ENCODE measurements at places on chromosomes 11 and 22.

DNA sequence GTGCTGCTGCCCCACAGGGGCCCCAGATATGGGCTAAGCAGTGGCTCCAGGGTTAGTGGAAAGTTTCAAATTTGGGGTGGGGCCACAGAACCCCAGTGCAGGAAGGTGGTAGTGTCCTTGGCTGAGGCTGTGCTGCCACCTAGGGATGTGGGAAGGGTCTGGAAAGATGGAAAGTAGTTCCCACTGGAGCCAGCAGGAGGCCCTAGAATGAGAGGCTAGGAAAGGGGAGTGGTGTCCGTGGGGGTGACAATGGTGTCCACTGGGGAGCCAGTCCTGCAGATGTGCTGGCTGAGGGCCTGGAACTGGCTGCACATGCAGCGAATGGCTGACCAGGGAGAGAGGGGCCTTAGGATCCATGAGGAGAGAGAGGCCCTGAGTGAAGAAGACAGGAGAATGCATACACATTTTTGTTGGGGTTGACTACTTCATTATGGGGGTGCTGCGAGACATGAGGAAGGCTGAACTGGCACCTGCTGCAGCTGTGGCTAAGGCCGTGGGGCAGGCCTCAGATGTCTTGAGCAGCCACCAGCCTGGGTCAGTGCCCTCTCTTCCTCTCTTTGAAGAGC lies 21.1 kb downstream of the RFPL3 start:
- no peak for DNase-seq

DNA sequence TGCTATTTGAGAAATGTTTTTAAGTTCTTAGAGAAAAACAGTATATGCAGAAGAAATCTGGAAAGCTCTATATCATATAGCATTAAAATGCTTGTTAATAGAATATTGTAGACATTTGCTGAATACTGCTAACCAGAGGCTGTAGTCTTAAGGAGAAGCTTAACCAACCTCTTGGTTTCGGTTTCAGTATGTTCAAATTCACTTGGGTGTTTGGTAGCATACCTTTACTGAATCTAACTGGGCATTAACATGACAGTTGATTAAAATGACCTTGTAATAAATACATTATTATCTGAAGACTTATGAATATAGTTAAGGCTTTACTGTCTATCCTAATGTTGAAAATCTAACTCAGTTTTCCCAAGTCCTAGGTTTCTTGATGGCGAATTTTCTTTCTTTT lies 5.4 kb downstream of the PCF11 start:
- DNase-seq, result no peak

GRCh38 chr11:126996036-126996804 lies 4.3 kb downstream of the KIRREL3 start:
- DNase-seq, result no peak

DNA sequence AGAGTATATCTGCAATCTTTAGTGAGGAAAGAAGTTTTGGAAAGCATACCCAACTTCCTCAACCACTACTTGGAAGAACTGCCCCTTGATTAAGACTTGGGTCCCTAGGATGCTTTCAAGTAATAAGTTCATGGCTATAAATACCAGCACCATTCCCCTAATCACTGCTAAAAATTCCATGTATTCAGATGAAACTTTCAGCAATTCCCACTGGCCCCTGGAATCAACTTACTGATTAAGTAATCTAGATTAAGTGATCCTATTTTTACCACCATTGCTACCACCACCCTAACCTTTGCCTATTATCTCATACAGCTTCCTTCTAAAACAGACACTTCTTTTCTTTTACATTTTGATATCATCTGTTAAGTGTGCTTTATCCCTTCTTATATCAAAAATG lies 10.5 kb downstream of the PICALM start:
- DNase-seq, result no peak

DNA sequence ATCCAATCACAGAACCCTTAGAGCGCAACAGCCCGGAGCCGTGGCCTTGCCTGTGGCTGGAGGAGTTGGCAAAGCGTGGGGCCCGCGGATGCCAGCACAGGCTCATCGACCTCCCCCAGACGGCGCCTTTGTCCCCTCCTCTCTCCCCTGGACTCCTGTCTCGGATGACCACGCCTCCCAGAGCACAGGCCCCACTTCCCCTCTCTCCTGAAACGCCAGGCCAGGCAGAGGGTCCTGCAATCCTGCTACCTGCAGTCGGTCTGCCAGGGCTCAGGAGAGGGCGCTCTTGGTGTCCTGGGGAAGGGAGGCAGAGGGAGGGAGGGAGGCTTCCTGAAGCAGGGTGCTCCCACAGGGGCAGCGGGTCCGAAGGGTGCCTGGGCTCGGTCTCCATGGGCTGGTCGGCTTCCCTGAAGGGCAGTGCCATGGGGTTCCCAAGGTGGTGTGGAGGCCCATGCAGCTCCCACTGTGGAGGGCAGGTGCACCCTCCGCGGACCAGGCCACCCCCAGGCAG lies 16.6 kb upstream of the TTLL12 start:
- no peak for DNase-seq

DNA sequence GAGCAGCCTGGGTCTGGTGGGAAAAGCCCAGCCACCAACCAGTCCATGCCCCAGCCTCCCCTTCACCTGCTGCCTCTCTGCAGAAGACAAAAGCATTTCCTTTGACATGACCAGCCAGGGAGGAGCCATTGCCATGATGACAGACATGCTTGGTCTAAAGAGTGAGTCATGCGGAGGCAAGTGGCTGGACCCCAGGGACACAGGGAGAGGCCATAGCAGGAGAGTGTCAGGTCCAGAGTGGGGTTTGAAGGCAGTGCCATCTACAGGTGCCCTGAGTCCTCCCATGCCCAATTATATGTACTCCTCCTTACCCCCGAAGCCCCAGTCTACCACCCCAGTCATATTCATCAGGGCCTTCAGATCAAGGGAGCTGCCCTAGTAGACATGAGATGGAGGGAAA lies 67.4 kb downstream of the SCN3B start:
- DNase-seq, result no peak

DNA sequence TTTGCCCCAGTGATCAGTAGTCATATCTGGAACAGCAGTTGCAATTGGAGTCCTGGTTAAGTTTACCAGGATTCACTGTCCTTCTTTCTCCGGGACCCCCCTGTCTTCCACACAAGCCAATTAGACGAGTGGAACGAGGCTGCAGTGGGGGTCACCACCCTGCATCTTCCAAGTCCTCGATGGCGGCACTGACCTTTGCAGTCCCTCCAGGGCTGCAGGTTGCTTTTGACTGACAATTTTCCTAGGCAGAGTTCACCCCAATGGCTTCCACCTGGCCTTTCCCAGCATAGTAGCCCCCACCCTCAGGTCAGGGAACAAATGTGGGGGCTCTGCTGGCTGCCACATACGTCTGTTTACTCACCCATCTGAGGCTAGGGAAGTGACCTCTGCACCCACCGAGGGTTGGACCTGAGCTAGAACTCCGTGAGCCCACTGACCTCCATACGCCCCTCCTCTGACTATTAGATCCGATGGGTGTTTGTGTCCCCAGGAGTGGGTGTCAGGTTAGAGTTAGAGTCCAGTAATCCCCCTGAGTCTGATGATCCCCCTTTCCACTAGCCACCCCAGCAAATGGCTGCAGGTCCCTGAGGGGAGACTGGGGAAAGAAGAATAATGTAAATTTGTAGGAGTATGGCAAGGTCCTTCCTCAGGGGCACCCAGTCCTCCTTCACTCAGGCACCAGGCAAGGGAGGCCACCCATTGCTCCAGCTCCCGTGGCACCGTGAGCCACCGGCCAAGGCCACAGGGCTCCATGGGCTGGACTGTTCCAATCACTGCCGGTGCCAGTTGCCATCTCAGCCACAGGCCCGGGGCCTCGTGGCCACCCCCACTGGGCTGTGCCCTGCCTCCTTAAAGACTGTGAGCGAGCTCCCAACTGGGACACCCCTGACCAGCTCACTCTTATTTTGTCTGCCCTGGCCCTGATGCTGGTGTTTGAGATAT lies 5.5 kb downstream of the C11orf21 start:
- peak; percentile 7 for DNase-seq

DNA sequence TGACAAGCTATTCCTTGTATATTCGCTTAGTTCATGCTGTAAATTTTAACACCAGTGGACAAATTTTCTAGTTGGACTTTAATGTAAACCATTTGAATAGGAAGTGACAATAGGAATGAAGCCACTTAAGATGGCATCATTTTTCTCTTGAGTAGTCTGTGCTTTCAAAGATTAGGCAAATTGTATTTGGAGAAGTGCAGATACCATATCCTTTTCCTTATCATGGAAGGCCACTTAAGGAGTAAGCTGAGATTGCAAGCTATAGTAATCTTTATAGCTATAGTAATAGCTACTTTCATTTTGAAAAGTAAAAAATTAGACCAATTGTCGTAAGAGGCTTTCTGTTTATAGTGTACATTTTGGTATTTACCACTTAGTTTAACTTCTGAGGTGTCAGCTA lies 12.8 kb downstream of the CAPRIN1 start:
- no peak for DNase-seq

GRCh38 chr11:70071996-70072395 lies 6.1 kb upstream of the ANO1 start:
- DNase-seq, result no peak

DNA sequence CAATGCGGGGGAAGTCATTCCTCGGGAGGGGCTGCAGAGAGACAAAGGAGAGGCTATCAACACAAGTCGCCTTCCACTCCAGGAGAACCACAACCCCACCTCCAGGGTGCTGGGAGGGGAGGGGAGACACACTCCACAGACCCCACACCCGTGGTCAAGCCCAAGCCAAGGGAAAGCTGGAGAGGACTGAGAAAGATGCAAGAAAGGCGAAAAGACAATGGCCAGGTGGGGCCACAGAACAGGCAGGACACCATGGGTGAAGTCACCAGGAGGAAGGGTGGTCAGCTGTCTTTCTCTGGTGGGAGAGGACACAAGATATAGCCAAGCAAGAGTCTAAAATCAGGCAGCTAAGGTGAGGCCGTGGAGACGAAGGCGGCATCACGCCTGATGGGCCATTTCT lies 16.0 kb downstream of the HDHD5 start:
- DNase-seq, result no peak

DNA sequence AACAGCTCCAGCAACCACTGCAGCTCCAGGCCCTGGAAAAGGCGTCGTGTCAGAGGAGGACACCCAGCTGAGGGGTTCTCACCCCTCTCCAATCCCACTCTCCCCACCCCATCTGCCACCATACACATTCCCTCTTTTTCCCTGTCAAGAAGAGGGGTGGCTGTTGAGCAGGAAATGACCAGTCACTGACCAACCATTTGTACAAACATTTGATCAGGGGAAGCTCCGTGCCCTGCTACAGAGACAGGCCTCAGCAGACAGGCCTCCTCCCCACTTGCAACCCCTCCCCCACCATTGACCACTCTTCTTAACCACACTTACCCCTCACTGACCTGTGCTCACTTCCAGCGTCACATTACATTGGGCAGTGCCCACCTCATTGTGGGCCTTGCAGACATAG lies 2.3 kb upstream of the VSIG2 start:
- no peak for DNase-seq

DNA sequence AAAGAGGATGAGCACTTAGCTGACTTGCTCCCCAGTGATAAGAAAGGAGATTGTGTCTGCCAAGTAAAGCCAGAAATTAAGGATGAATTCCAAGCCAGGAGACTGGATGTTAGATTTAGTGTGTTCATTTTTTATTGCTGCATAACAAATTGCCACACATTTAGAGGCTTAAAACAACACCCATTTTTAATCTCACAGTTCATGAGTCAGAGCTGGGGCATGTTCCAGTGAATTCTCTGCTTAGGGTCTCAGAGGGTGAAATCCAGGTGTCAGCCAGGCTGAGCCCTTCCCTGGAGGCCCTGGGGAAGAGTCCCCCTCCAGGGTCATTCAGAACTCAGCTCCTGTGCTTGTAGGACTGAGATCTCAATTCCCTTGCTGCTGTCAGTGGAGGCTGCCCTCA lies 352.8 kb downstream of the BUD13 start:
- DNase-seq, result no peak

DNA sequence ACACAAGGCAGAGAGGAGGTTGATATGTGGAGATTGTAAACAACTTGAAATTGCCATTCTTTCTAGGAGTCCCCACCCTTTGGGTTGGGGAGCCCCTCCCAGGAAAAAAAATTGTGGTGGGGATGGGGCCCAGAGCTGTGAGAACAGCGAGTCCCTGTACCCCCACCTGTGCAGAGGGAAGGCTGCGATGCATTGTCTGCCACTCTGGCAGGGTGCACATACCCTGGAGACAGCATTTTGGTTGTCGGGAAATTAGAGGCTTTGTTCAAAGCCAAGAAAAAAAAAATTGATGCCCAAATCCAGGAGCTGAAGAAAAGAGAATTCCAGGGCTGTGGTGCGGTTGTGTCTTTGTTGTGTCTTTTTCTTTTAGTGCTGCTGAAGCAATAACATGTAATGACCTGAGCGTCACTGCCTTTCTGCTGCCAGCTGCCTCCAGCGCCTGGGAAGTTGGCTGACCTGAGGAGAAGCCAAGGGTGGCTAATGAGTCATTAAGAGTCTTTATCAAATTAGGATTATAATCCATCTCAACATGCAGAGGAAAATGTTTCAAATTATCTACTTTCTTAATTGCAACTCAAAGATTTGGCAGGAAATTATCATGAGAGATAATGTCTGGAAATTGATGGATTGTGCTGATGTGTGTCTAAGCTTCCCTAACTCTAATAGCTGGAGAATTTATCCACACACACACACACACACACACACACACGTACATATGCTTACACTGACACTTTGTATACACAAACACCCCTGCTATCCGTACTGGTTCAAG lies 8.0 kb upstream of the PKNOX2 start:
- no peak for DNase-seq

DNA sequence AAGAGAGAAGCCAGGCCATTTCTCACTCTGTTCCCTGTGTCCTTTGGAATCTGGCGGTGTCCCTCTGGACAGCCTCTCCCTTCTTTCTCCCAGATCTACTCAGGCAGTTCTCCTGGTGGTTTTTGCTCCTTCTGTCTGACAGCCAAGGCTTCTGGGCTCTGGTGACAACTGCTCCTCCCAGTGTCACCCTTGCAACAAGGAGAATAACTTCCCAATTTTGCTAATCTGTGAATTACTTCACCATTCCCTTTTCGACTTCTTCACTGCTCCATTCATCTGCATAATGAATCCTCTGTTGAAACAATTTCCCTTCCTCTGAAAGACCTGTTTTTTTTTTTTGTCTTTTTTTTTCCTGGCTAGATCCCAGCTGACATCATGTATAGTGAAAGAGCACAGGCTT lies 56.3 kb upstream of the PDE3B start:
- DNase-seq, result no peak

DNA sequence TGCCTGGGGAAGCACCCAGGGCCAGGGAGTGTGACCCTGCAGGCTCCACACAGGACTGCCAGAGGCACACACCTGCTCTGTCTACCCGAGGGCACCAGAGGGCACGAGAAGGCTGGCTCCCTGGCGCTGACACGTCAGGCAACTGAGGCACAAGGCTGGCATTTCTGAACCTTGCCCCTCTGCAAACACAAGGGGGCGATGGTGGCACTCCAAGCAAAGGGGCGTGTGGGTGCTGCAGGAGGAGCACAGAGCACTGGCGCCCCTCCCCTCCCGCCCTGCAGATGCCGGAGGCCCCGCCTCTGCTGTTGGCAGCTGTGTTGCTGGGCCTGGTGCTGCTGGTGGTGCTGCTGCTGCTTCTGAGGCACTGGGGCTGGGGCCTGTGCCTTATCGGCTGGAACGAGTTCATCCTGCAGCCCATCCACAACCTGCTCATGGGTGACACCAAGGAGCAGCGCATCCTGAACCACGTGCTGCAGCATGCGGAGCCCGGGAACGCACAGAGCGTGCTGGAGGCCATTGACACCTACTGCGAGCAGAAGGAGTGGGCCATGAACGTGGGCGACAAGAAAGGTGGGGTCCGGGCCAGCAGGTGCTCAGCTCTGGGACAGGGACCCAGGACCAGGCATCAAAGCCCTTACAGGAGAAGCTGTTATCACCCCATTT lies 20.8 kb upstream of the TXNRD2 start:
- peak; percentile 83 for DNase-seq

GRCh38 chr22:34805771-34806170 lies 260.2 kb upstream of the ISX start:
- no peak for DNase-seq
